IMR-90 (cell line): ENCODE measurements at places on chromosomes 2 and 18. TPM values are rescaled to one million over a fixed set of nuclear protein-coding genes. Genes with fewer than 3 reads are reported as not detected.

MAL gene
- not detected in 2 replicates for total RNA-seq

LYPD6 gene
- 0.90 and 1.4 TPM in 2 replicates for total RNA-seq

DNA sequence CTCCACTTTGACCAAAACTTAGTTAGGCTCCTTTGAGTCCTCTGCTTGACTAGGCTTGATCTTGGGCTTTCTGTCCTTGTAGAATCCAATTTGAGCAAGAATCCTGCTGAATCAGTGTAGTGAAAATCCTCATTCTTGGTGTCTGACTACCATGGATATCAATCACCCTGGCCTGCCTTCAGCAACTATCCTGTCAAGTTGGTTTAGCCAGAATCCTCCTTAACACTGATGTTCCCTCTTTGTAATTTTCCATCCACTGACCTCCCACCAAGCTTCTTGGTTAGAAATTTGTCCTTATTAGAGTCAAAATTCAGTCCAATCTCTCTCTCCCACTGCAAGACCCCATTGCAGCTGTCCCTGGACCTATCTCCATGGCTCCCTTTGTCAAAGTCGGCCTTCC lies 494 bp upstream of the RBM45 start:
- H3K27ac ChIP-seq: no peak overlapping the region
- no peak for DNase-seq
- no peaks in the 10 kb centered on the region for H3K27me3 ChIP-seq
- H3K4me1 ChIP-seq: peaks cover 1% of the 10 kb centered on the region

DNA sequence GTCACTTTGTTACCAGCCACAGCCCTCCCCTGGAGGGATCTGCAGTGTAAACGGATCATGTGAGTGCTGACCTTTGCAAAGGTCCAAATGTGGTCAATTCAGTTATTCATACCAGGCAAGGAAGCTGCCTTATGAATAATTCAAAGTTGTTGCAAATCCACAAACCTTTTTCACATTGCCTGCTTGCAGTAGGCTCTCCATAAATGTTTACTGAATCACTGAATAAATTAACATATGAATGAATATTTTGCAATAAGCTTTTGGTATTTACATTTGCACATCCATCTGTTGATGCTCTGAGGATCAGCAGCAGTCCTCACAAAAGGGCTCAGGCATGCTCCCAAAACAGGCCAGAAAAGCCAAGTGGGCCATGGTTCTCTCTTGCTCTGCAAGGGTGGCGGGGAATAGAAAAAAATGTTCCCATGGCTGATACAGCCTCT lies 156.8 kb downstream of the VAPA start:
- H3K27me3 ChIP-seq: no peaks in the 10 kb centered on the region; the same call in none of the 2 replicates

GRCh38 chr2:45575881-45576280 lies 35.2 kb downstream of the SRBD1 start:
- no peaks in the 10 kb centered on the region for H3K27me3 ChIP-seq
- no peak overlapping the region for H3K27ac ChIP-seq
- H3K4me3 ChIP-seq: no peak overlapping the region
- H3K36me3 ChIP-seq: no peaks in the 10 kb centered on the region; the same call in 1 of the 2 replicates

- H3K27me3 ChIP-seq: no peaks in the 10 kb centered on the region
- H3K36me3 ChIP-seq: no peaks in the 10 kb centered on the region
- no peaks in the 10 kb centered on the region for H3K4me1 ChIP-seq
- H3K4me3 ChIP-seq: no peak overlapping the region
- H3K27ac ChIP-seq: no peak overlapping the region
These were observed 417.6 kb downstream of the SUCLG1 start for GRCh38 chr2:84041506-84041905.

DNA sequence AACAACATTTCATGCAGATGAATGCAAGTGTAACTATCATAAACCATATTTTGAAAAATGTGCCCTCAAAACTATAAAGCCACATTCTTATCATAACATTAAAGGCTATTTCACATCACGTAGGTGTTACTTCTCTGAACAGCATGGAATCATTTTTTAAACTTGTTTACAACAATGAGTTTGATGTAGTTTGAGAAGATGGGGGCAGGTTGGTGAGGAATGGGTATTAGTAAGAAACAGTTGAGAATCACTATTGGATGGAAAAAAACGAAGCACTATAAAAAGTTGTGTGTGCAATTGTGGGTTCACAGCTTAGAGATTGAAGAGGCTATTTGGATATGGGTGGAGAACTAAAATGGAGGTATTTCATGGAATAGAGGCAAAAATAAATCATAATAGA lies 569.1 kb downstream of the ARHGAP15 start:
- H3K4me1 ChIP-seq: no peaks in the 10 kb centered on the region
- no peak for DNase-seq
- H3K27ac ChIP-seq: no peak overlapping the region
- H3K4me3 ChIP-seq: no peak overlapping the region

DNA sequence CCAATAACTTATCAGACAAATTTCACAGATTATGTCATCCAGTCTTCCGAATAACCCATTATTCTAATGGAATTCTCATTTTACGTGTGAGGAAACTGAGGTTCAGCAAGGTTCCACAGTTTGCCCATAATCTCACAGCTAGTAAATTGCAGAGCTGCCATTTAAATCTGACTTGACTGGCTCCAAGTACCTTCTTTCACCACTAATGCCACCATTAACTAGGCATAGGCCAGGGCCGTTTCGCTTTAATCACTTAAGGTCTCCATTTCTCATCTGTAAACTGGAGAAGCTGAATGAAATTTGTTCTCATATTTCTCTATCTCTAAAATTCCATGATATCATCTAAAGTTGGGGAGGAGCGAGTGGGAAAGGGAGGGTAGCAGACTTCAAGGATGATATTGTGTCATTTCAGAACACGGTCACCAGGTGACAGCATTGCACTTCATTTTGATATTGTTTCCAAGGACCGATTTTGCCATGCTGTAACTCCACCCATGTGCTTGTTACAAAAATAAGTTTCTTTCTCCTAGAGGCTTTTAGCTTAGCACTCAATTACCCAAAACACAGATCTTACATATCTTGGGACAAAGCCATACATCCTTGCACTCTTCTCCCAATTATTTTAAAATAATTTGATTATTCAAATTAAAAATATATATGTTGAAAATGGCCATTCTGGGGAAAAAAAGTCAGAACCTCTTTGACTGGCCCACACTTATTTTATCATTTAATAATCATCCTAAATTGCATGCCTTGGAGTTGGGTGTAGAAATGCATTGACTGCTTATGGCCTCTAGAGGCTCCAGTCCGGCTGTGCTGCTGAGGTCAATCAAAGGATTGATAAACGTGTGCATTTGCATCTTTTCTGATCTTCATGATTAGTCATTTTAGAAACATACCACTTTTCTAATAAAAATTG lies 123.8 kb downstream of the AKAIN1 start:
- H3K27me3 ChIP-seq: no peaks in the 10 kb centered on the region
- H3K36me3 ChIP-seq: no peaks in the 10 kb centered on the region
- DNase-seq: peak; percentile 15
- H3K4me3 ChIP-seq: no peak overlapping the region
- no peaks in the 10 kb centered on the region for H3K4me1 ChIP-seq
- H3K27ac ChIP-seq: no peak overlapping the region

DNA sequence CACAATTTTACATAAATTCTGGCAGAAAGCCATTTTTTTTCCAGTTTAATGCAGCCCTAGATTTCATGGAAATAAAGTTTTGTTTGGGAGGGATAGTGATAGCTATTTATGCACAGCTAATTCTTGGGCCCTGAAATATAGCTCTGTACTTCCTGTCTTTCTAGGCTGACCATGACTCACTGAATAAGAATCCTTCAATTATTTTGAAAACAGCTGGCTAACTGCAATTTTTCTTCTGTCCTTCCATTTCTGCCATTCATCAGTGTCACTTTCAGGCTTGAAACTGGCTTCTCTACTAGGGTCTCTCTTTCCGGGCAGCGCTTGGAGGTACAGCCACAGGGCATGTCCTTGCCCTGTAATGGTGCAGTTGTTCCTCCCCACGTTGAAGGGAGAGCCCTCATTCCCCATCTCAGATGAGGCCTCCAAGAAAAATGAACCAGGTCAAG lies 97.1 kb upstream of the TMEM178A start:
- peak; percentile 84 for DNase-seq
- no peaks in the 10 kb centered on the region for H3K27me3 ChIP-seq
- H3K4me1 ChIP-seq: peaks cover 8% of the 10 kb centered on the region
- peak overlapping the region; percentile 99 for H3K27ac ChIP-seq
- H3K36me3 ChIP-seq: no peaks in the 10 kb centered on the region
- H3K4me3 ChIP-seq: no peak overlapping the region

DNA sequence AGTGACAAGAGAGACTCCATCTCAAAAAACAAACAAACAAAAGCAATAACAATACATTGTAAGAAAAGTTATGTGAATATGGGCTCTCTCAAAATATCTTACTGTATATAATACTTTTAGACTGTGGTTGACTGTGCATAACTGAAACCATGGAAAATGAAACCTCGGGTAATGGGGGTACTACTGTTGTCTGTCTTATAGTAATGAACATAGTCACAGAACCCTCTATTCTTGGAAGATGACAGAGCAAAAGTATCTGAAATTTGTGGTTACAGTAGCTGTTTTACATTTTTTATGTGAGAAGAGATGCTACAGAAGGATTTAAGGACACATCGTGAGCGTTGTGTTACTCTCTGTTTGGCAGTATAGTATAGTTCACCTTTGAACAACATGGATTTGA lies 60.5 kb downstream of the MAP4K4 start:
- no peak overlapping the region for H3K27ac ChIP-seq
- no peak for DNase-seq
- H3K27me3 ChIP-seq: no peaks in the 10 kb centered on the region
- H3K4me1 ChIP-seq: peaks cover 27% of the 10 kb centered on the region
- H3K36me3 ChIP-seq: no peaks in the 10 kb centered on the region

- DNase-seq: no peak
- H3K4me1 ChIP-seq: peaks cover 10% of the 10 kb centered on the region
- peaks cover 1% of the 10 kb centered on the region; the same call in 1 of the 2 replicates for H3K36me3 ChIP-seq
- H3K27me3 ChIP-seq: no peaks in the 10 kb centered on the region
- no peak overlapping the region for H3K27ac ChIP-seq
These were observed 27.9 kb downstream of the NEMP2 start for GRCh38 chr2:190506666-190507065.
